NCI-H82 (cell line): ENCODE measurements at places on chromosomes 1 and 21.

GRCh38 chr21:42127164-42128150, 56.3 kb downstream of the UMODL1 start:
- DNase-seq, result no peak

DNA sequence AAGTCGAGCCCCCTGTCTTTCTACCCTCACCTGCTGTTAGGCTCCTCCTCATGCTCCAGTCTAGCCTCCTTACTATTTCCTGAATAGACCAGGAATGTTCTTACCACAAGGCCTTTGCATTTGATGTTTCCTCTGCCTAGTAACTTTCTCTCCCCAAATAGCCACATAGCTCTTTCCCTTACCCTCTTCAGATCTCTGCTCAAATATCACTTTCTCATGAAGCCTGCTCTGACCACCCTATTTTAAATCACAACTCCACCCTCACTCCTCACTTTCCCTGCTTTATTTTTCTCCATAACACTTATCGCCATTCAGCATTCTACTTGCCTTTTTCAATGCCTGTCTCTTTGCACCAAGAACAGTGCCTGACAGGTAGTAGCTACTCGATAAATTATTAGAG, 6.6 kb upstream of the CDCA8 start:
- DNase-seq, result no peak

DNA sequence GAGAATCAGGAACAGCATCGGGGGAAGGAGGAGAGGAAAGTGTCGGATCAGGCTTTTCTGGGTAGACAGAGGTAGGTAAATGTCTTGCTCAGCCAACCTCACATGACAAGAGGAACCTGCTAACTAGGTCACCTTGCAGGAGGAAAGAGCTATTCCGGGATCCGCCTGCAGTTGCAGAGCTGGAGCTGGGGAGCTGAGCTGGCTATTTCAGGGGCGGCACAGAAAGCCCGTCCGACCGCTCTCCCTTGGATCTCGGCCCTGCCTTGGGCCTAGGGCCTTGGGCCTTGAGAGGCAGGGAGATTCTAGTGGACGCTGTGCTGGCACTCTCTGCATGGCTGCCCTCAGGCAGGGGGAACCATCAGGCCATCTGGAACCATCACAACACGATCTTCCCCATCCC, 56.5 kb upstream of the CTPS1 start:
- no peak for DNase-seq

- peak; percentile 72 for DNase-seq
Observed at GRCh38 chr21:32921632-32922230, 104.0 kb upstream of the OLIG2 start.
